Activated CD4-positive, alpha-beta T cell treated with anti-CD3 and anti-CD28 coated beads, Interleukin-2, amount 10 ng/mL, durations not matched to agents 24 days and 14 days (primary cell): ENCODE measurements at places on chromosomes 2 and 18. TPM values are rescaled to one million over a fixed set of nuclear protein-coding genes. Genes with fewer than 3 reads are reported as not detected.

DNA sequence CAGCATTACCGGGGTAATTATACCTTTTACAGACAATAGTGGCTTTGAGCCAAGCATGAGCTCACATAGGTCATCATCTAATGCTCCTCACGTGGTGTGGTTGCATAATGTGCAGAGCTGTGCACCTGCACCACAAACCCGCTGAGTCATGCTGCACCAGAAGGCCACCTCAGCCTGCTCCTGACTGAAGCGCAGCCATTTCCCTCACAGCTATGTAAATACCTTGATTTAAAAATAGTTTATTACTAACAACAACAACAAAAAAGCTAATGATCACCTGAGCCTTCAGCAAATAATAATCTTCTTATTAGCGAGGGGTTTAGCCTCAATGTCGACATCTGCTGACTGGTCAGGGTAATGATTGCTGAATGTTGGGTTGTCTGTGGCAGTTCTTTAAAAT lies 238.8 kb downstream of the MBD5 start:
- peaks cover 17% of the 10 kb centered on the region for H3K36me3 ChIP-seq
- peaks cover 2% of the 10 kb centered on the region for H3K4me1 ChIP-seq
- no peak overlapping the region for H3K27ac ChIP-seq
- no peaks in the 10 kb centered on the region for H3K27me3 ChIP-seq
- no peak for DNase-seq

GRCh38 chr18:69616114-69616513 lies 215.4 kb downstream of the DOK6 start:
- DNase-seq: no peak
- H3K27ac ChIP-seq: no peak overlapping the region
- no peaks in the 10 kb centered on the region for H3K36me3 ChIP-seq
- H3K4me3 ChIP-seq: no peak overlapping the region
- H3K4me1 ChIP-seq: no peaks in the 10 kb centered on the region

GRCh38 chr18:39105104-39105503 lies 1539.5 kb upstream of the CELF4 start:
- no peak for DNase-seq
- H3K27me3 ChIP-seq: no peaks in the 10 kb centered on the region
- no peaks in the 10 kb centered on the region for H3K36me3 ChIP-seq
- no peak overlapping the region for H3K27ac ChIP-seq
- H3K4me3 ChIP-seq: no peak overlapping the region
- no peaks in the 10 kb centered on the region for H3K4me1 ChIP-seq

LONRF2 gene
- 0.23 and 0.28 TPM in 2 replicates for total RNA-seq

ALPI gene
- total RNA-seq: not detected in 2 replicates

EMX1 gene
- total RNA-seq: 0.09 TPM in 1 of 2 replicates, not detected in the other
